Esophagus squamous epithelium (tissue), 5 donors: ENCODE measurements at places on chromosomes 7 and 10. TPM values are rescaled to one million over a fixed set of nuclear protein-coding genes. Genes with fewer than 3 reads are reported as not detected.

The STAG3 gene
- 0.95 TPM for total RNA-seq

The LRRD1 gene
- total RNA-seq, result not detected

The COL13A1 gene
- total RNA-seq, result 2.0 TPM

The CARD11 gene
- total RNA-seq, result 1.1 TPM

The OR2AE1 gene
- total RNA-seq, result not detected

The CALHM2 gene
- total RNA-seq, result 5.0 TPM

GRCh38 chr10:116947841-116948529, 57.0 kb downstream of the SHTN1 start:
- no peak for DNase-seq

- no peak for DNase-seq
Measured at GRCh38 chr7:18700147-18700546, 204.6 kb downstream of the HDAC9 start.

DNA sequence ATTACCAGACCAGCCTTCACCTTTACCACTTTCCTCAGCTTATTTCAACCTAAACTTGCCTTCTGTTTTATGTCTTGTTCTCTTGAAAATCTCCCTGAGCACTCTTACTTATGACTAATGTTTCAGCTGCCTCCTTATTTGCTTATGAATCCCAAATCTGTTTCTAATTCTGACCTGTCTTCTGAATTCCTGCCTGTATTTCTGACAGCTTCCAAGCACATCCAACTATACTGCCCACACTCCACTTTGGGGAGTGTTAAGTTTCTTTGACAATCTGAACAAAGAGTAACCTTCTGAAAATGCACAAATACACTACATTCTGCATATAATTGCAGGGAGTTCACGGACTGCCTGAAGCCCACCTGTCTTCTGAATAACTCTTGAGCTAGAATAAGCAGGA, 48.7 kb downstream of the ARMC3 start:
- no peak for DNase-seq

DNA sequence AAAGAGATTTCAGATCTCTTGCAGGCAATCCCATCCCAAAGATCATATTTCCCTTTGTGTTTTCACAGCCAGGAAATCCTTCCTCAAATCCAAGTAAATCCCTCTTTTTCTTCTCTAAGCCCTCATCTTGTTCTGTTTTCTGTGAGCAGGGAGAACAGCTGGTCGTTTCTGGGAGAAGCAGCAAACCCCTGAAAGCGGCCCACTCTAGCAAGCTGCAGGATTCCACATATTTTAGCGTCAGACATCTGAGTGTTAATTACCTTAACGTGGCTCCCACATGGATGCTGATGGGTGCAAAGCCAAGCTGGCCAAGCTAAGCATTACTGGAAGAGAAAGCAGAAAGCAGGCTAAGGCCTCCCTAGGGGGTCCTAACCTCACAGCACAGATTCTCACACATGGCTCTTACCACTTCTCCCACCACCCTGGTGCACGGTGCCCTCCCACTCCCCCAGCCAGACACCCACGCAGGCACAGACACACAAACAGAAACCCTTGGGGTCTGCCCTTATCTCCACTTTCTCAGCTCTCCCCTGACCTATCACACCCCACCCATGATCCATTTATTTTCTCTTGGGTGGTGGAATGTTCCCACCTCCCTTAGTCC, 551.0 kb upstream of the AUTS2 start:
- DNase-seq, result no peak

DNA sequence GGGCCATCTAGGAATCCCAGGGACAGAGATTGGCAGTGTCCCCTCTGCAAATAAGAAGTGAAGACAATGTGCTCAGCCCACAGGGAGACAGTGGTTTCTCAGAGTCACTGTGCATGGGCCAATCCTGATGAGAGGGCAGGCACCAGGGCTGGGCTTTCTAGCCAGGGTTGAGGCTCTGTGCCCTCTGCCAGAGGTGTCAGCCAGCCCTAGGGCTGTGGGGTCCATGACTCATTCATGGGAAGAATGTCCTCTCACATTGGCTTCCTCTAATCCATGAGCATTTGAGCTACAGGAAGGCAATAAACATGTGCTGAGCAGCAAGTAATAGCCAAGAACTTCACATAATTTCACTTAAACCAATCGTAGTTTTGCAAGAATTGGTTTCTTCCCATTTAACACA, 482.0 kb upstream of the MGMT start:
- DNase-seq, result no peak

GRCh38 chr10:117781216-117781831, 238.8 kb downstream of the EMX2 start:
- no peak for DNase-seq

DNA sequence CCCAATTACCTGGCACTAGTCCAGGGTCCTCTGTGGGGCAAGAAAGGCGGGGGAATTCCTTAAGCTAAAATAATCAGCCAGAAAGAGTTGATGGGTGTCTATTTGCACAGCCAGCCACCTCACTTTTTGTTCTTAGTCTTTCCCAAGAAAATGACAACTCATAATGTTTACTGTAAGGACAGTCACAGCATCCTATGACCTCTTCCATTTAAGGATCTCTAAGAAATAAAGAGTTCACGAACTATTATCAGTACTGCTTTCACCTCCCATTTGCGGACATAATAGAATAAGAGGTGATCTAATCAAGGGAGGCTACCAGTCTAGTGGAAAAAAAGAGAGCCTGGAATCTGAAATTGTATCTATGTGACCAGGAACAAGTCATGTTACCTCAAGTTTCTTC, 72.4 kb upstream of the LRRC17 start:
- no peak for DNase-seq

DNA sequence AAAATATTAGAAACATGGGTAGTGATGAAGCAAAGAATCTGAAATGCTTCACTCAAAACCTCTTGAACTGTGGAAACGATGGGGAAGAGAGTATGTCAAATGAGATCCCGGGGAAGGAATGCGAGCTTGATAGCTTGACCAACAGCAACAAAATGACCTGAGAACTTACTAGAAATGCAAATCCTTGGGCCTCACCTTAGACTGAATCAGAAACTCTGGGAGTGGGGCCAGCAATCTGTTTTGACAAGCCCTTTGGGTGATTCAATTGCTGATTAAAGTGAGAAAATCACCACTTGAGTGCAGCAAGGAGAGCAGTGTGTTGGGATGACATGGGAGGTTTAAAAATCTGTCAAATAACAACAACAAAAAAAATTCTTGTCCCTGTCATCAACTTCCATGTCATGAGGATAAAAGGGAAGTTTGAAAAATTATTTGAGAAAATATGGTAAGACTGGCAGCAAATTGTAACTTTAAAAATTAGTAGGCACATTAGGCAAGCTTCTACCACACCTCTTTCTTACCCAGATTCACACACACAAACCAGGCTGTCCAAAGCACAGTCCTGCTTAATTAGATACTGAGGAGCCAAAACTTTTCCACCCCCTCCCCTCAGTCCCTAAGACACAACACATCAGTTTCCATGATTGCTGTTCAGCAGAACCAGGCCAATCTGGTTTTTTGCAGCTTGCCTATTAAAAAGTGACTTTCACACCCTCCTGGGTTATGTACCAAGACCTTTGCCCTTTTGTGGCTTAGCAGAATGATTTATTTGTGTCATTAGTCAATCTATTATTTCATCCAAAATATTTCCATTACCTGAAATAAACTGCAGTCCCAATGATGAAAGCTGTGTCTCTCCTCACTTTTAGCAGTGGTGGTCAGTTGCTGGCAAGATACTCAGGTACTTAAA, 15.6 kb downstream of the CALCR start:
- no peak for DNase-seq

- DNase-seq, result no peak
Measured at GRCh38 chr7:1025743-1026581, 18.4 kb upstream of the GPR146 start.

DNA sequence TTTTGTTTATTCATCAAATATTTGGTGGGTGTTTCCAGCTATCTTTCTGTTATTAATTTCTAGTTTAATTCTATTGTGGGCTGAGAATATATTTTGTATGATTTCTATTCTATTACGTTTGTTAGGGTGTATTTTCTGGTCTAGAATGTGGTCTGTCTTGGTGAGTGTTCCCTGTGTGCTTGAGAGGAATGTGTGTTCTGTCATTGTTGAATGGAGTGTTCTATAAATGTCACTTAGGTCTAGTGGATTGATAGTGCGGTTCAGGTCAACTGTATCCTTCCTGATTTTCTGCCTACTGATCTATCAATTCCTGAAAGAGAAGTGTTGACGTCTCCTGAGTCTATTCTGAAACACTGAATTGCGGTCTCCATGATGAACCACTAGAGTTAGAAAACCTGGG, 8.5 kb downstream of the HTRA1 start:
- no peak for DNase-seq

- no peak for DNase-seq
Measured at GRCh38 chr7:7315851-7316250, 133.5 kb downstream of the C1GALT1 start.

DNA sequence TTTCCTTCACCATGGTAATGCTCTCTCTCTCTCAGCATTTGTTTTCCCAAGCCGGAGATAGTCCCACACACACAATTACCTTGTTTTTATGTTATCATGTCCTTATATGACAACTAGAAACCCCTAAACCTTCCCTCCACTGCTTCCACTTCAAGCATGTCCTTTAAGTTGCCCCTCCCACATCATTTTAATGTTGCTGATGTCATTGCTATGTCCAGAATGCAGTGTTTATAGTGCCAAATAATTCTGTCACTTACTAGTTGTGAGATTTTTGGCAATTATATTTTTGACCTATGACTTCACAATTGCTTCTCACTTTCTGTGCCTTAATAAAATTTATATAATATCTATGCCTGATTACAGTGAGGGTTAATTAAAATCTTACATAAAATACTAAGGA, 645.9 kb downstream of the XPNPEP1 start:
- no peak for DNase-seq

- no peak for DNase-seq
Measured at GRCh38 chr10:45076891-45077290, 76.2 kb downstream of the ZNF22 start.

DNA sequence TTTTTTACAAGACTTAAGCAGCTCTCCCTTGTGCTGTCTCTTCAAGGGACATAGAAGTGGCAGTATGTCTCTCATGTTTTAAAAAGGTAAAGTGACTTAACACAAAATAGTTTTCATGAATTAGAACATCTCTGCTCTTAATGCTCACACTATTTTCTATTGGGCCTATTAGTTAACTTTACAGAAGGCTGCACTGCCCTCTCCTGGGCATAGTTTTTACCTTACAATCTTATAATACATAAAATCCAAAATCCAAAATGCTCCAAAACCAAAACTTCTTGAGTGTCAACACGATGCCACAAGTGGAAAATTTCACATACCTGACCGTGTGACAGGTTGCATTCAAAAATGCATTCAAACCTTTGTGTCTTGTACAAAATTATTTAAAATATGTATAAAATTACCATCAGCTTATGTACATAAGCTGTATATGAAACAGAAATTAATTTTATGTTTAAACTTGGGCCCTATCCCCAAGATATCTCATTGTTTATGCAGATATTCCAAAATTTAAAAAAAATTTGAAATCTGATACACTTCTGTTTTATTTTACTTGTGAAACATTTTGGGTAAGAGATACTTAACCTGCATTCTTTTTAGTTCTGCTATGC, 25.8 kb downstream of the TES start:
- DNase-seq, result no peak

DNA sequence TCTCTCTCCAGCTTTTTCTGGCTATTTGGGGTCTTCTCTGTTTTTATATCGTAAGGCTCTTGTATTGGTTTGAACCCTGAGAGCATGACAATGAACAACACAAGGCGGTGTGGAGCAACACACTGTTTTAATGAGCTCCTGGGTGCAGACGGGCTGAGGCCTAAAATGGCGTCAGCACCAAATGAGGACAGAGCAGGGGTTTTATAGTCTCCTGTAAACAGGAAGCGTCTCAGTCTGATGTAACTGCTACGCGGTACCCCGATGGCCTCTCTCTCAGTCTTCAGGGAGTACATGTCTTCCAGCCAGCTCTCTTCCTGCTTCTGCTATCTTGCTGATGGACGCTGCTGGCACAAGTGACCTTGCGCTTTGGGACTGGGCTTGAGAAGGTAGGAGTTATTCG, 95.9 kb upstream of the CCDC71L start:
- no peak for DNase-seq

GRCh38 chr10:124214610-124215375, 121.4 kb upstream of the CHST15 start:
- DNase-seq, result no peak

- no peak for DNase-seq
Measured at GRCh38 chr7:56019501-56019900, 31.7 kb downstream of the PSPH start.

- no peak for DNase-seq
Measured at GRCh38 chr7:95105627-95106026, 198.2 kb downstream of the PPP1R9A start.

- DNase-seq, result no peak
Measured at GRCh38 chr7:121042899-121043298, 54.4 kb downstream of the CPED1 start.

- DNase-seq, result no peak
Measured at GRCh38 chr10:118035354-118036005, 11.3 kb downstream of the RAB11FIP2 start.

DNA sequence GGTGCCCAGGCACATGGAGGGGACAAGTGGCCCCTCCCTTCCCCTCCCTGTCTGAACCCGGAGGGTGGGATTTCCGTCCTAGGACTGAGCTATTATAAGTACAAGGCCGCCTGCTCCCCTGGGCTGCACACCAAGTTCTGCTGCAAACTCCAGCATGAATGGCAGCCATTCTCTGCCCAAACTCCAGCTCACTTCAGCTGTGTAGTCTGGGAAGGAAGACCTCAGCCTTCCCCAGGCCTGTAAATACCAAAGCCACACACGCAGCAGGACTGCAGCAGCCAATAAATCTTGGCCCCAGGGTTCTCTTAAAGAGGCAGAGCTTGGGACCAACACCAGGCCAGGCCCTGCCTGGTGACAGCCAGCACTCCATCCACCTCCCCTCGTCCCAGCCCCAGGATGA, 291.3 kb upstream of the ZMIZ1 start:
- DNase-seq, result no peak

DNA sequence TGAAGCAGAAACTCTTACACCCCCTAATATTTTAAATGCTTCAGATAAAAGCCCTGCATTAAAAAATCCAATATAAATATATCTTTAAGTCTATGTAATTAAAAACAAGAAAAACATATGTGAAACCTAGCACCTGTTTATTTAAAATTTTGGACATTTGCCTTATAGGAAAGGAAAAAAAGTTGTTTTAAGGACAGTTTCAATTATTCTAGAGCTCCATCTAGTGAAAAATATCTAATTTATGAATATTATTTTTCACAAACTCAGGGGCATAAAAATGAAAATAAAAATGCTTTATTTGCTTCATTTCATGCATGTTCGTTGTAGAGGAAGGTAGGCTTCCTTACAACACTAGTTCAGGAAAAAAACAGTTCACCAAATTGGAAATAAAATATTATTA, 26.1 kb downstream of the ENKUR start:
- DNase-seq, result no peak

DNA sequence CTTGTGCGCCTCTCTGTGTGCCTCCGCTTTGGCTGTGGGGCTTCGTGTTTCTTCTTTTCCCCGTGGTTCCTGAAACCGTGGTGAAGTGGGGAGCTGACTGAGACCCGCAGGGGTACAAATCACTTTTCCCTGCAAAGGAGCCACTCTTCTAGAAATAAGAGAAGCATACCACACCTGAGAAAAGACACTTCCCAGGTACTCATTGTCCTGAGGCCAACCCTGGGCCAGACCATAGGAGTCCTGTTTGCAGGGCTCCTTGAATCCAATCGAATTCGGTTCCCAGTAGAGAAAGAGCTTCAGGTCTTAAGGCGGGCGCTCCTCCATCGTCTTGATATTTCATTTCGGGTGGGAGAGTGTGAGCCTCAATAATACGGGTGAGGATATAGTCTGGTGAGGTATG, 32.4 kb upstream of the ZNF273 start:
- DNase-seq, result no peak
